ENCODE measurements at places on chromosomes 6 and 20.

- DNase-seq: no peak
Observed at GRCh38 chr20:16145919-16146318, 427.3 kb downstream of the KIF16B start.

DNA sequence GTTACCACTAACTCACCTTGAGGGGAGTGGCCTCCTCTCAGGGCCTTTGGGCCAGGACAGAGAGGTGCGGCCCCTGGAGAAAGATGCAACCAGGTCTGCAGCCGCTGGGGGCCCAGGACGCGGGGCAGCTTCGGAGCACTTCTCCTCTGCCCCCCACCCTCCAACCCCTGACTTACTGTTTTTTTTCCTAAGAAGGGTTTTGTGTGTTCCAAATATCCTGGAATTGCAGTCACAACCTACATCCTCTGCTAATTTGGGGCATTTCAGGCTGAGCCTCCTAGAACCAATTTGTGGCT is 1.7 kb downstream of the LINC00237 start:
- no peak for DNase-seq

- no peak for DNase-seq
Observed at GRCh38 chr6:16855460-16855859, 94.2 kb upstream of the ATXN1 start.

GRCh38 chr6:155033021-155033791 is 38.1 kb downstream of the TIAM2 start:
- no peak for DNase-seq

Measured in iris pigment epithelial cell (primary cell).